ENCODE measurements at places on chromosomes 5 and 9.

DNA sequence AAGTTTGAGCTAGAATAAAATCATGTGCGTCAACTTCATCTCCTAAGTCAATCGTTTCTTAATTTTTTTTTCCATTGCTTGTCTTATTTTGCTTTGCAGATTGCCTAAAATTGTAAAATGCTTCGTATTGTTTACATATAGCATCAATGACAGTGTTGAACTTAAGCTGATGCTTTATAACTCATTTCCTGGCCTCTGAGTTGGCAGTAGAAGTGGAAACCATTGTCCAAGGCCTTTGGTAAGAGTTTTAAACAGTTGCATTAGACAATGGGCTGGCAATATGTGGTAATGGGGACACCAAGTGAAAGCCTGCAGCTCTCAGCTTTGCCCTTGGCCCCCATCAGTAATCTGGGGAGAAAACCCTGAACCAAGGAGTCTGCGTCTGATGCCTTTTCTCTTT lies 154.8 kb upstream of the GAS1 start:
- no peak for DNase-seq

DNA sequence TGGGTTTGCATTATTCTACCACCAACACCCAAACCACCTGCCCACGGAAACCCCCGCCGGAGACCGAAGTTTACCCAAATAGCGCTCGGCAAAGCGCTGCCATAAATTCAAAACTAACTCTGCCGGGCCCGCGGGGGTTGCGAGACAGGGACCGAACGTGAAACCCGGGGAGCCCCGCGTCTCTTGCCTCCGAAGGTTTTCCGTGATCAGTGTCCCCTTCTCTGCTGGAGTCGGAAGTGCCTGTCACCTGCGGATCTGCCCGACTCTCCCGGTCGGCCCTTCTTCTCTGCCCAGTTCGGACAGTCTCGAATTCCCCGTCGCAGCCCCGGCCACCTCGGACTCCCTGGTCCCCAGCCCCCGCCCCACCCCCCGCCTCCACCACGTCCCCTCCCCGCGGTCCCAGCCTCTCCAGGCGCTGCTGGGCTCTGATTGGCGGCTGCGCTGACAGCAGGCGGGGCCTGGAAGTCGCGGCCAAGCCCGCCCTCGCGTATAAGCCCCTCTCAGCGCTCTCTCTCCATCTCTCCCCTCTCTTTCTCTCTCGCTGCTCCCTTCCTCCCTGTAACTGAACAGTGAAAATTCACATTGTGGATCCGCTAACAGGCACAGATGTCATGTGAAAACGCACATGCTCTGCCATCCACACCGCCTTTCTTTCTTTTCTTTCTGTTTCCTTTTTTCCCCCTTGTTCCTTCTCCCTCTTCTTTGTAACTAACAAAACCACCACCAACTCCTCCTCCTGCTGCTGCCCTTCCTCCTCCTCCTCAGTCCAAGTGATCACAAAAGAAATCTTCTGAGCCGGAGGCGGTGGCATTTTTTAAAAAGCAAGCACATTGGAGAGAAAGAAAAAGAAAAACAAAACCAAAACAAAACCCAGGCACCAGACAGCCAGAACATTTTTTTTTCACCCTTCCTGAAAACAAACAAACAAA lies at the start of gene RORB:
RORB (plus strand) TSS at position 517 of the 929 bp plus-strand sequence. CDS start 642 bp downstream, outside the sequence.
- no peak for DNase-seq

GRCh38 chr9:136441681-136442245 lies 2.1 kb upstream of the INPP5E start:
- no peak for DNase-seq

DNA sequence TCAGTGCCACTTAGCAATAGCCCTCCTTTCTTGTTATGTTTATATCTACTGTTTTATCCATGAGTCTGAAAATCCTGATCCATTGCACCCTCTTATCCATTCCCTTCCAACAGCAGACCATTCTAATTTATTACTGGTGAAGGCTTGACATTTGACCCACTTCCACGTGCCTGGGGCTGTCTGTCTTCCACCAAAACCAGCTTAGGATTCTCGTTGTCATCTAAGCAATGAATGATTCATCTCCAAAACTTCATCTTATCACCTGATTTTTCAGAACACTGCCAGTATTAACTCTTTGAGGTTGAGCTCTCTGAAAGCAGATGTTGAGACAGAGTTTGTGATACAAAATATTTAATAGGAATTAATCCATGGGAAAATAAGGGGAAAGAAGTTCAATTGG lies 277.8 kb upstream of the FBXL7 start:
- DNase-seq = no peak

DNA sequence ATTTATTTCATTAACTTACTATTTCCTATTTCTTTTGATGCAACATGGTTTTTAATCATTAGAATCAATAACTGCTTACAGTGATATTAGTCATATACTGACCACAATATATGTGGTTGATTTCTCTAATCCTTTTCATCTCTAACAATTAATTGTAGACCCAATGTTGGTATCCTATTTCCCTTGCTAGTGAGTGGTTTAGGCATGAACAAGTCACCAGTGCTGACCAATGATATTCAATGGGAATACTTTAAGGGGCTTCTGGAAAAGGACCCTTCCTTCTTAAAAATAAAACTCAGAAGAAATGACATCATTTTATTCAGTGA lies 672.4 kb upstream of the GRAMD2B start:
- DNase-seq = no peak

GRCh38 chr9:136467766-136468165 lies 15.1 kb downstream of the SEC16A start:
- DNase-seq = no peak

DNA sequence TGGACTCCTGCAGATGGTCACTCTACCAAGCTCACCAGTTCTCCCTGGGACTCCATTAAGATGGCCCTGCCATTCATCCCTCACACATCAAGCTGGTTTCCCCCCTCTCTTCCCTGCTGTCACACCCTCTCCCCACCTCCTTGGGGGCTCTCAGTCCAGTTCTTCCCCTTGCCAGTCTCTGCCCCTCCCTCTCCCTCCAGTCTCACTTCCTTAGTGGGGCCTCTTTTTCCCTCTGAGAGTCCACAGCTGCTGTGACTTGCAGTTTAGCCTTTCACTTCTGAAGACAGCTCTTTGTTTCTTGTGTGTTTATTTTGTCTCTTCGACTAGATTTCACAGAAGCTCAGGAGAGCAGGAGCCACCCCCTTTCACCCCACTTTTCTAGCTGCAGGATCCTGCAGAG lies 10.5 kb downstream of the DOCK2 start:
- DNase-seq = peak; percentile 32
